ENCODE measurements at places on chromosomes 12 and 14. TPM values are rescaled to one million over a fixed set of nuclear protein-coding genes. Genes with fewer than 3 reads are reported as not detected.

DNA sequence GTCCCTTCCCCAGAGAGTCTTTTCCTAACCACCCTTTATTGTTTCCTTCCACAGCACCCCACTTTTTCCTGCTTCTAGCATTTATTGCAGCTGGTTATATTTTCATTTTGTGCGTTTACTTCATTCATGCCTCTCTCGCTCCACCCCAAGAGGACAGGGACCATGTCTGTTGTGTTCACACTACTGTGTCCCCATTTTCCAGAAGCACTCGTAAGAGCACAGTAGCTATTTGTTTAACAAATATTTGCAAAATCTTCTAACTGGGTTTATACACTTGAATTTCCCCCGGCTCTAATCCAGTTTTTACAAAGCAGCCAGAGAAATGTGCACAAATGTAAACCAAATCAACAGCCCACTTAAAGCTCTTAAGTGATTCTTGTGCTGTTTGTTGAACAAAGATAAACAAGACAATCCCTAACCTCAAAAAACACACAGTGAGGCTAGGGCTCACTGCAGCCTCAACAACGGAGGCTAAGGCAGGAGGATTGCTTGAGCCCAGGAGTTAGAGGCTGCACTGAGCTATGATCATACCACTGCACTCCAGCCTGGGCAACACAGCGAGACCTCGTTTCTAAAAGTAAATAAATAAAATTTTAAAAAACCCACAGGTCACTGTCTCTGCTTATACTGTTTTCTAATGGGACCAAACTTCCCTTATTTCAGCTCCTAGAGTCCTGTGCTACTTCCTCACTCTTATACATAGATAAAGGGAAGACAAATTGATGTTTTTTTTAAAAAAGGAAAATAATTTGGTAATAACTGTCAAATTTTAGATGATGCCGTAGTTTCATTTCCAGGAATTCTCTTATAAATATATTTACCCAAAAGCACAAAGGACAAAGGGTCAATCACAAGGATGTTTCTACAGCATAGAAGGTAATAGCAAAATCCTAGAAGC, 6.6 kb upstream of the ABCD4 start:
- no peak overlapping the region for H3K27ac ChIP-seq
- no peak for DNase-seq
- no peaks in the 10 kb centered on the region for H3K4me1 ChIP-seq
- peaks cover 5% of the 10 kb centered on the region for H3K27me3 ChIP-seq
- no peak overlapping the region for H3K4me3 ChIP-seq

DNA sequence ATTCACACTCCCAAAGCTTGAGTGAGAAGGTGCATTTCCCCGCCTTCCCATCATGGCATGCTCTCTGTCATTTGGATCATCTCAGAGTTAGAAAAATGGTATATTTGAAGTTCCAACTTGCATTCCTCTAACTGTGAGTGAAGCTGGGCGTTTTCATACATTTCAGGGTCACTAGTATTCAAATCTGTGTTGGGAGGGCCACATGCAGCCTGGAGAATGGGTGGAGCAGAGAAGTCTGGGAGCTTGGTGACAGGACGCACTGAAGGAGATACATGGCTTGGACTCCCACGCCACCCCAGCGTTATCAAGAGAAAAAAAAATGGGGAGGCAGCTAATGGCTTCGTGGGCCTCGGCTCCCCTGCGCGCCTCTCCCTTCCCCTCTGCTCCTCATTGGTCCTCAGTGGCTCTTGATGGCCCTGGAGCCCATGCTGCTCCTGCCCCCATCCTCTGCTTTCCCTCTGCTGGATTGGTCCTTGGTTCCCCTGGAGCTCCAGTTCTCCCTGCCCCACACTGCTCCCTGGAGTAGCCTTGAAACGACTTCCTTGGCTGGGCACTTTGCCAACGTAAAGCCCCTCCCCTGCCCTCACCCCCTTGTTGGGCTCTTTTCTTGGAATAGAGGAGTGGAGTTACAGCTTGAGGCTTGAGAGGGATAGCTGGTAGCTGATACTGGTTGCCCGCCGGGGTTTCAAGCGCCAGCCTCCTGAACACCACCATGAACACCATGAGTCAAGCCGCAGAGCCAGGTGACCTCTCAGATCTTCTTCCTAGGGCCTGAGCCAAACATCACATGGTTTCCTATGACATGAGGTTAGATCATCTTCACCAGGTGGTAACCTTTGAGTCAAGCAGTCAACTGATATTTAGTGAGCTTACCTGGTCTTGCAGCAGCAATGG, 139.6 kb downstream of the PRKCH start:
- no peak for DNase-seq
- peaks cover 21% of the 10 kb centered on the region for H3K4me1 ChIP-seq
- no peaks in the 10 kb centered on the region for H3K36me3 ChIP-seq
- no peaks in the 10 kb centered on the region for H3K27me3 ChIP-seq
- peak overlapping the region; percentile 9 for H3K27ac ChIP-seq

DNA sequence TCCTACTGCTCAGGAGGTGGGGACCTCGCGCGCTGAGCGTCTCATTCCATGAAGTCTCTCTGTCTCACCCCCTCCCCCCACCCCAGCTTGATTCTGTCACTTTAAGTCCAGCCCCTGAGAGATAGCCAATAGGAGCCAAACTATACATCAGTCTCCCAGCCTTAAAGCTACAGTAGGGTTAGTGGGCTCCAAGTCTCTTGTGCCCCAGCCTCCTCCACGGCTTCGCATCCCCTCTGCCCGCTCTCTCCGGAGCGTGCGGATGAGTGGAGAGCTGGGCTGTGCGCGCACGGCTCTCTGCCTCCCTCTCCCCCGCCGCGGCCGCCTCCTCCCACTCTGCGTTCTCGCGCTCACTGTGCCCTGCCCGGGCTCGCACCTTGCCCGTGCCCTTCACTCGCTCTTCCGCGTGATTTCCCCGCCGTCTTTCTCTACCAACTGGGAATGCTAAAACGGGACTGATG, at the start of gene ESRRB:
ESRRB (plus strand) TSS at position 191 of the 458 bp plus-strand sequence; CDS start at position 456, 265 bp downstream.
- H3K4me1 ChIP-seq, result no peaks in the 10 kb centered on the region
- H3K36me3 ChIP-seq, result no peaks in the 10 kb centered on the region
- H3K27me3 ChIP-seq, result peaks cover 69% of the 10 kb centered on the region

Gene SYNDIG1L
- not detected for total RNA-seq

GRCh38 chr12:92109613-92110012, 36.0 kb downstream of the BTG1 start:
- no peak overlapping the region for H3K4me3 ChIP-seq
- no peak for DNase-seq
- H3K27ac ChIP-seq, result no peak overlapping the region

- H3K27ac ChIP-seq, result no peak overlapping the region
- no peak overlapping the region for H3K4me3 ChIP-seq
- no peak for DNase-seq
- H3K27me3 ChIP-seq, result no peaks in the 10 kb centered on the region
Observed at GRCh38 chr12:25866586-25867378, 91.7 kb upstream of the RASSF8 start.

Gene ACSM4
- total RNA-seq, result not detected

DNA sequence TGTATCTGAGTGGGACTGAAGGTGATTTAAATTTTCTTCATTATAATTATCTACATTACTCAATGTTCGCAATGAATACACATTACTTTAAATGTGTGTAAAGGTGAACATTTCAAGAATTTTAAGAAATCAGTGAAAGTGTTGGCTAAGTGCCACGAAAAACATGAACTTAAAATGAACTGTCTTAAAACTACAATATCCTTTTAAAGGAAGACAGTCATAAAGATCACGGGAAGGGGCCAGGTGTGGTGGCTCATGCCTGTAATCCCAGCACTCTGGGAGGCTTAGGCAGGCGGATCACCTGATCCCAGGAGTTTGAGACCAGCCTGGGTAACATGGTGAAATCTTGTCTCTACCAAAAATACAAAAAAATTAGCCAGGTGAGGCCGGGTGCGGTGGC, 11.2 kb downstream of the MOK start:
- H3K36me3 ChIP-seq, result peaks cover 12% of the 10 kb centered on the region
- H3K4me1 ChIP-seq, result peaks cover 27% of the 10 kb centered on the region
- no peak for DNase-seq
- peak overlapping the region; percentile 42 for H3K27ac ChIP-seq
- no peaks in the 10 kb centered on the region for H3K27me3 ChIP-seq

- H3K4me1 ChIP-seq, result no peaks in the 10 kb centered on the region
- H3K27ac ChIP-seq, result no peak overlapping the region
- H3K4me3 ChIP-seq, result no peak overlapping the region
- no peaks in the 10 kb centered on the region for H3K36me3 ChIP-seq
- no peak for DNase-seq
Observed at GRCh38 chr12:94198872-94199271, 50.5 kb downstream of the PLXNC1 start.

DNA sequence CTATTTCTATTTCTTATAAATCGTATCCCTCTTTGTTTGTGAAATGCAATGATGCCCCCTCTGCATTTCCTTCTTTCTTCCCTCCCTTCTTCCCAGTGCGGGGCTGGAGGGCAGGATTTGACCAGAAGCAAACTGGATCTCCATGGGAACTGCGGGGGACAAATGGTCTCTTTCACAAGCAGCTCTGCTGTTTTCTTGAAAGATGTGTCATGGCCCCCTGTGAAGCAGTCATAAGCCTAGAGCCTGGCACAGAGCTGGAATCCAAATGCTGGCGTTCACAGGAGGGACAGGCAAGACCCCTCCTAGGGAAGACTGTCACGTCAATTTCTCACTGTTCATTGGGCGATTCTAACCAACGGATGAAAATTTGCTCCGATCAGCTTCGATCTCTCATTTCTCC, 203.5 kb upstream of the NOS1 start:
- H3K27me3 ChIP-seq, result no peaks in the 10 kb centered on the region
- H3K4me1 ChIP-seq, result no peaks in the 10 kb centered on the region
- H3K36me3 ChIP-seq, result no peaks in the 10 kb centered on the region
- no peak overlapping the region for H3K4me3 ChIP-seq
- H3K27ac ChIP-seq, result no peak overlapping the region

GRCh38 chr12:133204264-133204603, 22.9 kb downstream of the ZNF268 start:
- peaks cover 26% of the 10 kb centered on the region for H3K36me3 ChIP-seq
- H3K4me1 ChIP-seq, result no peaks in the 10 kb centered on the region
- no peaks in the 10 kb centered on the region for H3K27me3 ChIP-seq
- DNase-seq, result no peak

DNA sequence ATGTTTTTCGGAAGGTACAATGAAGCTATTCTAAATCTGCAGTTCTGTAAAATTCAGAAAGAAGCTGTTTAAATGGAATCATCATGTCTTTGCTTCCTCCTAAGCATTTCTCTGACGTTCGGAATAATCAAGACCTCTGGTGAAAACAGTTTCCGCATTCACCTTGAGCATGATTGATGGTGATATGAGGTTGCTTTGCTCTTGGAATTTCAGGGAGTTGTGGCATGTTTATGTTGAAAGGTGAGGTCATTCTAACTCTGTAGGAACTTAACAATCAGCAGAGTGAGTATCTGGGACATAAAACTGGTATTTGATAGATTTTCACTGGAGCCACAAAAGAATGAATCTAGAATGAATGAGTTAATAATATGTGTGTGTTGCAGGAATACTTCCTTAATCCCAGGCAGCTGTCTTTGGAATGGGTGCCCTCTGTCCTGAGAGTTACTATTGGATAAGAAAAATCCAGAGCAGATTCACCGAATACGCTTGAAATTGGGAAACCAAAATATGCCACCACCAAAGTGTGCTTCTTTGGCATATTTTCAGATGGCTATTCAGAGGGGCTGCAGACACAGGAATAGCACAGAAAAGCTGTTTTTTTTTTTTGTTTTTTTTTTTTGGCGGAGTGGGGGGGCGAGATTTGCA, 599.1 kb downstream of the CCER1 start:
- H3K36me3 ChIP-seq, result no peaks in the 10 kb centered on the region
- no peaks in the 10 kb centered on the region for H3K27me3 ChIP-seq
- DNase-seq, result no peak
- no peaks in the 10 kb centered on the region for H3K4me1 ChIP-seq
- H3K27ac ChIP-seq, result no peak overlapping the region

Data from osteoblast (primary cell).